Non-pigmented ciliary epithelial cell (primary cell): ENCODE measurements at places on chromosomes 2 and 18.

DNA sequence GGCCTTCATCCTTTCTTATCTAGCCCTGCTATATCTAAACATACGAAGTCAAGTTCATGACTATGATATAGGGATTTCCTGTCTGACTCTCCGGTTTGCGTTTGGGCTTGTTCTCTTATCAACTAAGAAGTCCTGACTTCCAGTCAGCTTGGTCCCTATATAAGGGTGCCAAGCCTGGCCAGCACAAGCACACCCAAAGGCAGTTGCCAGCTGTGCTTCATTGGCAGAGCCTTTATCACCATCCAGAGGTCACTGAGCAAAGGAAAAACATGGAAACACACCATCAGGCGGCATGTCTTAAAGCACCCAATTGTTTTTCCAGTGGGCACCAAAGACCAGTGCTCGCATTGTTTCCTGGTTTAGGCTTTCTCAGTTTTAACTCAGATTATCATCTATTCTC is 72.7 kb downstream of the FEZ2 start:
- no peak for DNase-seq

- no peak for DNase-seq
Observed at GRCh38 chr2:60735496-60736250, 20.4 kb upstream of the PAPOLG start.

DNA sequence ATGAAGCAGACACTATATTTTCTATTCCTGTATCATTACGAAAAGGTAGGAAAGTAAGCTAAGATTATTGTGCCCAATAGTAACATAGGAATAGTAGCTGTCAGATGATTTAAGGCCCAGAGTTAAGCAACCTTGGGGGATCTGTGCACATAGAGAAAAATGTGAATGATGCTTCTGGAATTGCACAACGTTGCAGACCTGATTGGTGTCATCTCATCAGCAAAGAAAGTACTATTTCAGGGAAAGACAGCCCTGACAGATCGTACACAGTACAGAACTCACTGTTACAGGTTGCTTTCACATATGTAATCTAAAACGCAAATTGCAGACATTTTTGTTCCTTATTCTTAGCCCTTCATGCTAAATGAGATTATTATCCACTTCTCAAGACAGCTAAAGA is 535.9 kb downstream of the TRIB2 start:
- DNase-seq: no peak

- DNase-seq: peak; percentile 98
Observed at GRCh38 chr2:231161877-231162329, 36.5 kb upstream of the ARMC9 start.

- DNase-seq: no peak
Observed at GRCh38 chr18:12068950-12069320, 24.7 kb upstream of the ANKRD62 start.

GRCh38 chr2:48339451-48339850 is 190.5 kb upstream of the STON1 start:
- no peak for DNase-seq

GRCh38 chr18:13616525-13617035 is 109.8 kb downstream of the FAM210A start:
- DNase-seq: no peak

GRCh38 chr2:127067620-127068350 is 39.2 kb downstream of the BIN1 start:
- DNase-seq: no peak

GRCh38 chr18:35431374-35431741 is 54.2 kb upstream of the ZNF396 start:
- no peak for DNase-seq

DNA sequence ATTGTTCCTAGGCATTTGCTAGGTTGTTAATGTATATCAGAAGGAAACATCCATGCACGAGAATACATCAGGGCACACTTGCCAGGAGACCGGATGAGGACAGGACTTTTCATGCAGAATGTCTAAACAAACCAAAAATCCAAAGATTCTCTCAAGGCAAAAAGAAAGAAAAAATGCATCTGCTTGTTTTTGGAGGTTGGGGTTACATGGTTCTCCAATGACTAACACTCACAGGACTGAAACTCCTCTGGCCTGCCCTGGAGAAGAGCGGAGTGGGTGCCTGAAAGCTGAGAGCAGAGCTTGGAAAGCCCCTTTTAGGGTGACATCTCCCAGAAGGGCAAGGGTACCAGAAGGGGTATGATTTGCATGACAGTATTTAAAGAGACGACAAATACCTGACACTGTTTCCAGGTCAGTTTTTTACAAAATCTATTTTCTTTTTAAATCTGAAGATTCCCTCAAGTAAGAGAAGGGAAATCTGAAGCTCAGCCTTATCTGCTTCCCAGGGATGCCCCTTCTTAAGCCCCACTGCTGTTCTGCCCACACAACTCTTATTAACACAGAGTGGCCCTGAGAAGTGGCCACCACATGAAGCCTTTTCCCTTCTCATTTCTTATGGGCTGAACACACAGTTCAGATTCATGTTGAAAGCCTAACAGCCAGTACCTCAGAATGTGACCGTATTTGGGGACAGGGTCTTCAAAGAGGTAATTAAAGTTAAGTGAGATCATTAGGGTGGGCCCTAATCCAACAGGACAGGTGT is 216.4 kb downstream of the STK39 start:
- peak; percentile 56 for DNase-seq

DNA sequence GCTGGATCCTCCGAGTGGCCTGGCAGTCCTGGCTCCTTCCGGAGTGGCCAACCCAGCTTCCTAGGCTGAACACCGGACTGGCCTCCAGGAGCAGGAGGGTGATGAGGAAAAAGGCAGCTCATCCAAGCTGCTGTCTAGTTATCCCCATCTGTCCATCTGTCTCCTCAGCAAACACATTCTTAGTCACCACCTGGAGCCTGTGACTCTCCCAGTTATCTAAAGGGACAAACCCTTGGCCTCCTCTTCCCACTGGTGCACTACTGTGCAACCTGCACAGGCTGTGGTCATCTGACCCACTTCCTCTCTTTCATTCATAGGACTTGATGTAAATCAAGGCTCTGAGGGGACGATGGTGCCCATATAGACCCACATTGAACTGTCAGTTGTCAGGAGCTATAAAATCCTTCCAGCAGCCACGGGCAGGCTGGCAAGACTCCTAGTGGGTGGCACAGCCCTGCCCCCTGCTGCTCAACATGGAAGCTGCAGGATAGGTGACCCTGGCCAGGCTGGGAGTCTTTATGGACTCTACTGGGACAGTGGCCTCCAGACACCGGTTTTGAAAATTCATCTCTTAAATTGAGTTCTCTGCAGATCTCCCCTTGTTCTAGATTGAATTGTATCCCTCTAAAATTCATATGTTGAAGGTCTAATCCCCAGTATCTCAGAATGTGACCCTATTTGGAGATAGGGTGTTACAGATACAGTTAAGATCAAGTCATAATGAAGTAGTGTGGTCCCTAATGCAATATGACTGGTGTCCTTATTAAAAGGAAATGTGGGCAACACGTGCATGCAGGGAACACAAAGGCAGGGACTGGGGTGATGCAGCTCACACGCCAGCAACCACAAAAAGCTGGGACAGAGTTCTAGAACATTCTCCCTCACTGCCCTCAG is 29.3 kb upstream of the DUSP2 start:
- no peak for DNase-seq

DNA sequence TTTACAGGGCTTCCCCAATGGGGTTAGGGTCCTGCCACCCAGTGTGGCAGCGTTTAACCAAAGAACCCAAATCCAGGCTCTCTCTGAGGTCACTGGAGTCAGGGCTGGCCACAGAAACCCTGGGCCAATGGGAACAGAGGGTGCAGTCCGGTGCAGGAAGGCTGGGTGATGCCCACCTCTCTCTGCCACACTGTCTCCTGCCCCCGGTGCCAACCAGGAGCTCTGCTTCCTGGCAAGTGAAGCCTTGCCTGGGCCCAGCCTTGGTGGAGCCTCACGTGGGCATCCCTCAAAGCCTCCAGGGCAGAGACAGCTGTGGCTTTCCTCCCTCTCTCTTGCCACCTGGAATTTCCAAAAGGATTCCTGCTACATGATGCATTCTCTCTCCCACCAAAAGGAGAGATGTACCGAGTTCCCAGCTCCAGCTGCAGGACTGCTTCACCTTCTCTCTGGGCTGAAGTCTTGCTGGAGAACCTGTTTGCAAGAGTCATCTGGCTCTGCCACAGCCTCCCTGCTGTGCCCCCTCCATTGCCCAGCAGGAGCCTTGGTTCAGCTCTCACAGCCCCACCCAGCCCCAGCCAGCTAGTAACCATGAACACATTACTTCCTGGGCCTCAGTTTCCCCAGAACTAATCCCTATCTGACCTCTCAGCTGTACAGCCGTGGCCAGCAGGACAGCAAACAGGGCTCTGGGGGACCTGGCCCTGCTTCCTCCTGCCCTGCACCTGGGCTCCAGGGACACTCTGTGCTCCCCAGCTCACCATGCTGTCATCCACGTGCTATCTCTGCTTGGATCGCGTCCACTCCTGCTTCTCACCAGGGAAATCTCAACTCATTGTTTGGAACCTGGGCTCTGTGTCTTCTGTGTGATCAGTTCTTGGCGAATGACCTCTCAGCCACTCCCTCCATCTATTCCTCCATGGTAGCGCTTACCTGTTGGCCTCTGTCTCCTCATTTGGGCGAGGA is 43.4 kb downstream of the KCNF1 start:
- no peak for DNase-seq

- no peak for DNase-seq
Observed at GRCh38 chr18:49059028-49059834, 108.5 kb upstream of the SMAD7 start.

GRCh38 chr2:64594226-64594989 is 59.3 kb downstream of the SERTAD2 start:
- no peak for DNase-seq

GRCh38 chr2:233925402-233925801 is 8.2 kb downstream of the TRPM8 start:
- DNase-seq: no peak

DNA sequence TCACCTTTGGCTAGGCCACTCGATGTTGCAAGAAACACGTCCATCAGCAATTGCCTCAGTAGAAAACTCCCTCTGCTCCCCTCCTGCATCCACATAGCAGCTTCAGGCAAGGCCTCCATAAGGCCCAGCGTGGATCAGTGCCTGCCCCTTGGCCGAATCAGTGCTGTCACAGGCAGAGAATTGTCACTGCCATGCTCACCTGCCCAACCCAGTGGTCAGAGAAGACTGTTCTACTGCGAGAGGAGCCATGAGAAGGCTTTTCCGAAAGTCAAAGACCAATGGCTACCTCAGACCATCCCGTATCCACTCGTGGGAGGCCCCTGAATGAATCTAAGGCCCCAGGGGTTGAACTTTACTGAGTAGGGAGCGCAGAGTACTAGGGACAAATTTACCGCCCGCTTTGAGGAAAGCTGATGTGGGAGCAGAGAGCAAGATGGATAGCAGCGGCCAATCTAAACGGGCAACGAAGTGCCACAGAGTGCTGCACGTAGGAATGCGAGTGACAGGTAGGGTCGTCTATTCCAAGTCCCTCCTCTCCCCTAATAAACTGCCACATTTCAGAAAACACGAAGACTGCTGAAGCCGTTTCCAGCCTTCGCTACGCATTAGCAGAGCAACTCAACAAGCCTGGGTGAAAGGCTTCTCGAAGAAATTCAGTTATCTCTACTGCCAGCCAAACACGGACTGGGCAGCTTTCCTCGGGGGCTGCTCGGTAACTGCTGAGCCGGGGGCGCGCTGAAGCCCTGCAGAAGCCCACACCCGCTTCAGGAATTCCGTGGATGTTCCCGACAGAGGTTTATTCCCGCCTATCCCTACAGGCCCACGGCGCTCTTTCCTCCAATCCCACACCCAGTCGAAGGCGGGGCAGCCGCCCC is 968 bp upstream of the RALBP1 start:
- DNase-seq: peak; percentile 40

- DNase-seq: no peak
Observed at GRCh38 chr2:38892819-38893218, 3.1 kb downstream of the ARHGEF33 start.

DNA sequence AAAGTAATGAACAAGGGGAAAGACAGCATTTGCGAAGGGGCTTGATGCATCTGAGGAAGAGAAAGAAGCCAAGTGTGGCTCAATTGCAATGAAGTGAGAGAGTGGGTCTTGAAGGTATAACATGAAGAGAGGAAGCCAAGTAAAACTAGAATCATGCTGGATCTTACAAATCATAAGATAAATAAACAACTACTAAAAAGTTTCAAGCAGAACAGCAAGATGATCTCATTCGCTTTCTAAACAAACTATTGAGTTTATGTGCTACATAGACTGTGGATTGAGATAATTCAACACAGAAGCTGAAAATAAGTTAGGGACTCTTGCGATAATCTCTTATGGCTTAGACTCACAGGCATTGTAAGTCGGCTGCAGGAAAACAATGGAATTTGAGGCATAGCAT is 1310.5 kb upstream of the NRXN1 start:
- DNase-seq: no peak

GRCh38 chr18:51568151-51568550 is 370.7 kb upstream of the MEX3C start:
- no peak for DNase-seq

DNA sequence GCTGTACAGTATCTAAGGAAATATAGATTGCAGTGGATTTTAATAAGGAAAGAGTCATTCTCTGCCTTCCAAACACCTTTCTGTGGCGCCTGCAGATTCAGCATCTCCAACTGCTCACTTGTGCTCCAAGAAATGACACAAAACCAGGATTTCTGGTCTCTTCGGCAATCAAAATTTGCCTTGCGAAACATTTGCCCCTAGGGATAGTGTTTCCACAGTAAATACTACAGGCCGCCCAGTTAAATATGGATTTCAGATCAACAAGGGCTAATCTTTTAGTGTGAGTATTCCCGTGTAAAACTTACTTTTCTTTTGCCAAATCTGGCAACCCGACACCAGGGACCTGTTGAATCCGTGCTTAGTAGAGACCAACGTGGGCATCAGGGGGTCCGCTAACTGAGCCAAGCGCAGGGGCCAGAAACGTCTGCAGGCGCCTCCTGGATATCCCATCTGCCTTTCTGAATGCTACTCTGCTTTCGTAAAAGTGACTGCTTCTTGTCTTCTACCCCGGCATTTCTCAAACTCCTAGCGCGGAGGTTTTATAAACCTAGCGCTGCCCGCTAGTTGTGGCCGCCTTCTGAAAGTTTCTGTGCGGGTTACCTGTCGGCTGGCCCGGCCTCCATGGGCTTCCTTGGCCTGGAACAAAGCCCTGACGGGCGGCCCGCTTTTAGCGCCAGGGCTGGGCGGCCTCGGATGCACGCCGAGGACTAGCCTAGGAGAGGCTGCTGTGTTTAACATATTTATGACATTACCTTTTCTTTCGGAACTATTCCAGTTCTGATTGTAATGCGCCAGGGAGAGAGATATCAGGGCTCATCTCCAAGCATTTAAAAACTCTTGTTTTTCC is 2.5 kb downstream of the CYP1B1 start:
- DNase-seq: no peak

- no peak for DNase-seq
Observed at GRCh38 chr18:33194793-33195192, 245.7 kb downstream of the CCDC178 start.

DNA sequence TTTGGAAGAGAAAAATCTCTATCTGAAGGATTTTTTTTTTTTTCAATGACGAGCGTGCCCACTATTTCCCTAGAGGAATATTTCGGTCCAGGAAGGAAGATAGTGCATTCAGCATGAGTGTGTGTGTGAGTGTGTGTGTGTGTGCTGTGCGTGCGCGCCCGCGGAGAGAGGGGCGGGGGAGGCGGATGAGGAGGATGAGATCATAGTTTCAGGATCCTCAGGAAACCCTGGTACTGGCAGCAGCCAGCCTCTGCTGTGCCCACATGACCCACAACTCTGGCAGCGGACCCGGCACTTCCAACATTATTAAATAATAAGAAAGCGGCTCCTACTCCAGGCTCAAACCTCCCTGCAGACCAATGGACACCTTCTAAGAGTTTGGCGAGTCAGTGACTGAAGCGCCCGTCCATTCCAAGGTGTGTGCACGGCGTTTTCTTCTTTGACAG is 217.0 kb upstream of the DTNA start:
- peak; percentile 44 for DNase-seq
